ENCODE measurements at places on chromosomes 4 and X.
A peak's percentile ranks its signal among the peaks of the same experiment; 100 is the strongest.

DNA sequence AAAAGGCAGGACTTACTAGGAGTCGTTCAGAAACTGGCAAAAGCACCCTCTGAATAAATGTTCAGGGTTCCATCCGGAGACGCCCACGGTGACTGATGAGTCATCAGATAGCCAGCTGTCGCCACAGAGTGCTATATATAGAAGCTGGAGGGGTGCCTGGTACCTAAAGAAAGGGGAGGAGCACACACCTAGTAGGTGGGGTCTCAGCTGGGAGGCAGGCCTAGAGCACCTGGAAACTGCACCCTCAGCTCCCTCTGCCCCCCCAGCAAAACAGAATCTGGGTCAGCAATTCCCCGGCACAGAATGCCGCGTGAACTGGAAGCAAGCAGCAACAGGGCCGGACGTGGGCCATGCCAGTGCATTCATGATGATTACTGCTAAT is 242.0 kb downstream of the BCOR start:
- peak; percentile 78 for DNase-seq

DNA sequence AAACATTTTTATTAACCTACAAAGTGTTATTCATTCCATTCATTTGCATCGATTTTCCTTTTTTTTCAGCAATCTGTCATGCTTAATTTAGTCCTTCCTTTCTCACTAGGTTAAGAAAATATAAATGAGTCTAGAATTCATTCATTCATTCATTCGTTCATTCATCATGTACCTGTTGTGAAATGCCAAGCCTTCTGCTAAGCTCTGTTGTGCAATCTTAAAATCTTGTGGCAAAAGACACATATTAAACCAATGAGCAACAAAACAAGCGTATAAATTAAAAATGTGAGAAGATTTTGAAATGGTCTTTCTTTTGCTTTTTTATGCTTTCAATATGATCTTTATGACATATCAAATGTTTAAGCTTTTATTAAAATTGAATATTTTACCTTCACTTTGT is 88.6 kb upstream of the MAD2L1 start:
- no peak for DNase-seq

- no peak for DNase-seq
Observed at GRCh38 chrX:72050011-72050410, 81.7 kb downstream of the RTL5 start.

GRCh38 chr4:165756836-165757235 is 116.2 kb upstream of the TLL1 start:
- DNase-seq = no peak

GRCh38 chrX:153929576-153929975 is 3.5 kb upstream of the ARHGAP4 start:
- no peak for DNase-seq

DNA sequence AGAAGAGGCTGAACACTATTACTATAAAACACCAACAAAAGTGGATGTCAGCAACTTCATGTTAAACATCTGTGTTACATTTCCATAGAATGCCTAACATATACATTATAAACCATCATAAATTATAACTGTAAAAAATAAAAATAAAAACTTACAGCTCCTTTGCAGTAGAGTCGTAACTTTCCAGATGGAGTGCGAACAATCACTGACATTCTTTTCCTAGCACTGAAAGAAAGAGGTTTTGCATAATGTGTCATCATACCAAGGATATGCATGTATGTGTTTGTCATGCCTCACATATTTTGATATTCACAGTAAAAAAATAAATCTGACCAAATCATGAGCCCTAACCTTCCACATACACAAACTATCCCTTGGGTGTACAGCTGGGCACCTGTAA is 113.1 kb downstream of the ATP8A1 start:
- DNase-seq = no peak

DNA sequence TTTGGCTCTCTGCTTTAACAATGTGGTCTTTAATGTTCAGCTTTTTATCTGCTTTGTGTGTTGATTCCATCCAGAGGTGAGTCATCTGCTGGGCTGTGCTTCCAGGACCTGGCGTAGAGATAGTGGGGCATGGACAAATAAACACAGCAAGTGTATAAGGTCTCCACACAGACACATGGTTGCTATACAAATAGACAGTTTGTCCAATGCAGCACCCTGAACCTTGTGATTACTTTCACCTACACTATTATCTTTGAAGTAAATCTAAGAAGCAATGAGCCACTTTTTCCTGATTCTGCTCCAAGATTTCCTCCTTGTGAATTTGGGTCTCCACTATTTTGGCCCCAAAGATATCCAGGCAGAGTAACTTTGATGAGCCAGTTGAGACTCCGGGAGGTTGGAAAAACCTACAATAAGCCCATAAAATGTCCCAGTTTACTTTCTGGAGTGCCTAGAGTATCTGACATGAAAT is 12.1 kb downstream of the PPARGC1A start:
- no peak for DNase-seq

DNA sequence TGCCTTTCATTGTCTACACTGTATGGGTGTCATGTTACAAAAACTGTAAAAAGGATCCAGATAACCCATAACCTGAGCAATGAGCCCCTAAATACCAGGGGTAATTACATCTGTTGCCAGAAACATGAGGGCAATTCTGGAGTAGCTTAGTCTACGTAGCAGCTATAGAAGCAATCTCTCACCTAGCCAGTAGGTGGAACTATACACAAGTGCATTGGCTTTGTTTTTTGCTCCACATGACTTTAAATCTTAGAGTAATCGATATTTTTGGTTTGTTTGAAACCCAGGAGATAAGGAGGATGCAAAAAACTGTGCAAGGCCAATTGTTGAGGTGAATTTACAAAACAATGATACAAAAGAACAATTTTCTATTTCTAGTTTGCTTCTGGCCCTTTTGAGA is 57.5 kb downstream of the GPR82 start:
- peak; percentile 3 for DNase-seq

GRCh38 chr4:161442921-161443320 is 720.9 kb downstream of the FSTL5 start:
- DNase-seq = no peak

GRCh38 chrX:103831803-103832544 is at the start of gene RAB9B:
TSS of gene RAB9B (minus strand) at chrX:103832257. CDS start at chrX:103825784, 6,473 bp downstream.
- peak; percentile 19 for DNase-seq

DNA sequence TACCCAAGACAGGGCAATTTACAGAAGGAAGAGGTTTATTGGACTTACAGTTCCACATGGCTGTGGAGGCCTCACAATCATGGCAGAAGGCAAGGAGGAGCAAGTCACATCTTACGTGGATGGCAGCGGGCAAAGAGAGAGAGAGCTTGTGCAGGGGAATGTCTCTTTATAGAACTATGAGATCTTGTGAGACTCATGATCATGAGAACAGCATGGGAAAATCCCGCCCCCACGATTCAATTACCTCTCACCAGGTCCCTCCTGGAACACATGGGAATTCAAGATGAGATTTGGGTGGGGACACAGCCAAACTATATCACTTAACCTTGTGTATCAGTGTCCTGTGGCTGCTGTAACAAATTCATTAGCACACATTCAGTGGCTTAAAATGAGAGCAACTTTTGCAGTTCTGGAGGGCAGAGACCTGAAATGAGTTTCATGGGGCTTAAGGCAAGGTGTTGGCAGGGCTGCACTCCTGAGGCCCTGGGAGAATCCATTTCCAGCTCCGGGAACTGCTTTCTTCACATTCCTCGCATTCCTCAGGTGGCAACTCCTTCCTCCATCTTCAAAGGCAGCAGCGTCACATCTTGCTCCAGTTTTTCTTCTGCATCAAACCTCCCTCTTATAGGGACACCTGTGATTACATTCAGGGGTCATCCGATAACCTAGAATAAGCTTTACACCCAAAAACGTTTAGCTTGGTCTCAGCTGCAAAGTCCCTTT is 22.3 kb upstream of the NSG1 start:
- no peak for DNase-seq

- DNase-seq = no peak
Observed at GRCh38 chrX:154429711-154430110, 1.2 kb downstream of the ATP6AP1 start.

DNA sequence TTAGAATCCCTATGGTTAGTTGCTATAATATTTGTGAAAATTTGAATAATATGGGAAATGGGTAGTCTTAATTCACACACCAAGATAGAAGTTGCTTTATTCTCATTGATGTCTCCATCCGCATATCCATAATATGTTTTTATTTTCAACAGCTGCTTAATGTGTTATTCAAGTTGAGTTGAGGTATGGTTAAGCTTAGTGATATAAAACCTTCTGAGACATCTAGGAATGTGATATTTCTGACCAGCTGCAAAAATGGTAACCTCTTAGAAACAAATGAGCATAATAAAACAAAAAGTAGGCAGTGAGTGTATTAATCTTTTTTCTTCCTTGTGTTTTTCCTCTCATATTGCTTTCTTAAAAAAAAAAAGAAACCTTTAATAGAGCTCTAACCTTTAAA is 172.9 kb downstream of the TENM3 start:
- DNase-seq = no peak

DNA sequence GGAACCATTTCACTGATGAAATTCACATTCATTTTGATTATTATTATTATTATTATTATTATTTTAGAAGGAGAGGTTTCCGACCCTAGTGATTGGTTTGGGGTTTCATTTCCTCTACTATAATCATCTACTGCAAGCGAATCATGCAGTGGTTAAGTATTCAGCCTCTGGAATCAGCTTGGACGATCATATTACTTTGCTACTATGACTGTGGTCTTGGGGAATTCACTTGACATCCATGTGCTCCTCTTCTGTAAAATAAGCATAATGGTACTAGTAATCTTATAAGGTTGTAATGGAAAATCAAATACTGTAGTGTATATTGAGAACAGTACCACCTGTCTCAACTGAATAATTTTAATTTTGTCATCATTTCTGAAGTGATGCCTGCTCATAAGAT is 132.1 kb upstream of the SLC4A4 start:
- DNase-seq = no peak

DNA sequence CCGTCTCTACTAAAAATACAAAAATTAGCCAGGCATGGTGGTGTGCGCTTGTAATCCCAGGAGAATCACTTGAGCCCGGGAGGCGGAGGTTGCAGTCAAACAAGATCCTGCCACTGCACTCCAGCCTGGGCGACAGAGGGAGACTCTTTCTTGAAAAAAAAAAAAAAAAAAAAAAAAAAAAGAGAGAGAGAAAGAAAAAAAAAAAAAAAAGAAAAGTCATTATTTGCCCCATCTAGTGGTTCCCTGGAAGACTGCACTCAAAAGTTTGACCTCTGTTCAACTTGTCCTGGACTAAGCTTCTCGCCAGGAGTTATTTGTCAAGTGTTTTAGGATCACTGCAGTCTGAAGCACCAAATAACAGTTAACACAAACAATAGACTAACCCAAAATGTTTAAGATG is 45.3 kb upstream of the KCTD8 start:
- peak; percentile 0 for DNase-seq

DNA sequence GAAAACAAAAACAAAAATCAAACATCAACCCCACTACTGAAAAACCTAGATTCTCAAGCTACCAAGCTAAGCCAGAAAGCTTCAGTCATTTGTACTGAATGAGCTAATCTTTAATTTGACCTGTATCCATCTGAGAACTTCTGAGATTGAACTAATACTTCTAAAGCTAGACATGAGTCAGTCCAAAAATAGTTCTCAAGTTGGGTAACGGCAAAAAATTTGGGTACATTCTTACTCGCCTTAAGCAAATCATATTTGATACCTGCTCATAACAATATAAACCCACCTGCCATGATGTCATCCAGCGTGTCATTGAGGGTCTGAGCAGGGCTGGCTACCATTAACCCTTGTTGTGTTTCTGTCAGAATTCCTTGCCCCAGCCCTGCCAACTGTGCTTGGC is 69.7 kb upstream of the COX18 start:
- DNase-seq = no peak

DNA sequence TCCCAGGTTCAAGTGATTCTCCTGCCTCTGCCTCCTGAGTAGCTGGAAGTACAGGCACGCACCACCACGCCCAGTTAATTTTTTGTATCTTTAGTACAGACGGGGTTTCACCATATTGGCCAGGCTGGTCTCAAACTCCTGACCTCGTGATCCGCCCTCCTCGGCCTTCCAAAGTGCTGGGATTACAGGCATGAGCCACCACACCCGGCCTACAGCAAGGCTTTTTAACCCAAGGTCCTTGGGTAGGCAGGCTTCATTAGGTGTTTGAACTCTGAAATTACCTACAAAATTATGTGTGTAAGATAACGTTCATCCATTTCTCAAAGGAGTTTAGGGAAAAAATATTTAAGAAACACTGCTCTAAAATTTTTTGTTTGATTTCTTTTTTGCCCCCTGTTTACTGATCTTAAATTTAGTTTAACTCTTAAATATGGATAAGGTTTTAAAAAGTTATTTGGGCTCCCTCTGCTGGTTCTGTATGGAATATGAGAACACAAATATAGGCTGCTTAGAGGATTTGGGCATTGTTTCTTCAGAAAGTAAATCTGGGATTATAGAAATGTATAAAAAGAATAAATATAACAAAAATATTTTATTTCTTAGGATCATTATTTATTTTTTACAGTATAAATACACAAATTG is 92.8 kb downstream of the CBR4 start:
- DNase-seq = no peak

DNA sequence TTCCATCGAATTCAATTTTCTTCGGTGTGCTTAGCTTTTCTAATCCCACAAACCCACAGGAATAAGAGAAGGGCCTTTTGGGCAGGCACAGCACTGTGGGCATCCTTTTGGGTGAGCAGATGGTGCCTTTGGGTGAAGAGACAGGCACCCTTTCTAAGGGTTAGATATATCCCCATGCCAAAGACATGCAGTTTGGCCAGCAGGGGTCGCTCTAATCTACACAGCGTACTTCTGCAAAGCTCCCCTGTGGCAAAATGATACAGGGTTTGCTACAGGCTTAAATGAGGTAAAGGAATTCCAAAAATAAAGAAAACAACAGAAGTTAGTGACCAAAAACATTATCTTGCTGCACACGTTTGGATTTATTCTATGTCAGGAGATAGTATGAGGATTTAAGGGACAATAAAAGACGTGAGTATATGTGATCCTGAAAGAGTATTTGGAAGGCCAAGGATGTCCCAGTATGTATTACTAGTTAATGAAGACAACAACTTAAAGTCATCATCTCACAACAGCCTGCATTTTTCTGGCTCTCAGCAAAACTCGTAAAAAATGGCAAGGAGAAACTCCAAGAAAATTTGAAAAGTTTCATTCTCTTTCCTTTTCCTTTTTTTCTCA is 49.5 kb downstream of the PHEX start:
- no peak for DNase-seq

GRCh38 chrX:7486505-7486904 is 338.6 kb upstream of the PUDP start:
- no peak for DNase-seq

DNA sequence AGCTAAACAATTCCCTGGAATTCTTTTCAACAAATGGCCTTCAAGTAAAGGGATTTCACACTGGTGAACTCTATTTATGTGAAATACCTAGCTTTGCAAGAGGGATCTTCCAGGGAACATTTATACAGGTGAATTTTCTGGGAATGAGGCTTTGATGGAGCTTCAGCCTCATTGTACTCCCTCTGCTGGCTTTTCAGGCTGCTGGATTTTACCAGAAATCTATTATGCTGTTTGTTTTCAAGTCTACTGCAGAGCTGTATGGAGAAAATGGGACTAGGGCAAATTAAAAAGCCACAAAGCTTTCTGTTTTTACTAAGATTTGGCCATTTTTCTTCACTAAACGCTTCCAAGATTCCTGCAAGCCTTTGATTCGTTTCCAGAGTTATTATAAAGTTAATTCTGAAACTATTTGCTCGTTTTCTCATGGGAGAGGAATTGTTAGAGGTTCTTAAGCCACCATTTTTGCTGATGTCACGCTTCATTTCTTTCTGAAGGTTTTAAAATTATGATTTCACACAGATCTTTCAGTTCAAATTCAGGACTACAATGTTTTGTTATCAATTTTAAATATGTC is 31.6 kb downstream of the KDM6A start:
- no peak for DNase-seq

- DNase-seq = no peak
Observed at GRCh38 chr4:154503598-154503997, 12.0 kb upstream of the DCHS2 start.

Measured in NCI-H2171 (cell line).